ENCODE measurements at places on chromosomes 16 and 17.

GRCh38 chr16:16857603-16858283 is 478.8 kb downstream of the NPIPA7 start:
- DNase-seq = no peak

DNA sequence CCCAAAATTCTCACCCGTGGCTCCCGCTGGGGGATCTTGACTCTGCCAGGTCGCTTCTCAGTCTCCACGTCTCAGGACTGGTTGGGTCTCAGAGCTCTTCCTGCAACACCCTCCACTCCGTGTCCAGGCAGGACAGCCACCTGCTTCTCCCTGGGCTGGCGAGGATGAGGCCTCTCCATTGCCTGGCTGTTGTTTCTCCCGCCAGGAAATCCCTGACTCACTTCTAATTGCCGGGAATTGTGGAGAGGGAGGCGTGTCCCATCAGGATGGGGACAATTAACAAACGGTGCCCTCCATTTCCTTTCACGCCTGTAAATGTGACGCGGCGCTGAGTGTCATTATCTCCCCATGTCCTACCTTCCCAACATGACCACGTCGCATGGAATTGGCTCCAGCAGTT is 204.5 kb downstream of the RBFOX3 start:
- no peak for DNase-seq

DNA sequence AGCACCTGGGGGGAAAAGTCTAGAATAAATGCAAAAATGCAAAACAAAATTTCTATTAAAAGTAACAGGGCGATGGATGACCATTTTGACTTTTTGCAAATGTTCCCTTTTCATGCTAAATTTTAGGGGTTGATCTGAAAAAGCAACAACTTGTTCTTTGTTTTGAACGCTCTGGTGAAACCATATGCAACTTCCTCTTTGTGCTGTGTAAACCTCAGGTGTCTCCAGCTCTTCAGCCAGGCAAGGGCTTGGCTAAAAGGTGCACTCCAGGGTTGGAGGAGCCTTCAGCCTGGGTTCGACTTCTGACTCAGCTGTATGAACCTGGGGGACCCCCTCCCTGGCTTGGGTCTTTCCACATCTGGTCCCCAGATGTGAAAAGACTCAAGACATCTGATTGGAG is 9.5 kb downstream of the IRF8 start:
- DNase-seq = no peak

- DNase-seq = no peak
Measured at GRCh38 chr16:405548-406506, 4.1 kb downstream of the DECR2 start.

- DNase-seq = no peak
Measured at GRCh38 chr16:54051821-54052220, 234.8 kb downstream of the IRX3 start.

GRCh38 chr16:66025751-66026150 is 340.7 kb upstream of the CDH5 start:
- no peak for DNase-seq

DNA sequence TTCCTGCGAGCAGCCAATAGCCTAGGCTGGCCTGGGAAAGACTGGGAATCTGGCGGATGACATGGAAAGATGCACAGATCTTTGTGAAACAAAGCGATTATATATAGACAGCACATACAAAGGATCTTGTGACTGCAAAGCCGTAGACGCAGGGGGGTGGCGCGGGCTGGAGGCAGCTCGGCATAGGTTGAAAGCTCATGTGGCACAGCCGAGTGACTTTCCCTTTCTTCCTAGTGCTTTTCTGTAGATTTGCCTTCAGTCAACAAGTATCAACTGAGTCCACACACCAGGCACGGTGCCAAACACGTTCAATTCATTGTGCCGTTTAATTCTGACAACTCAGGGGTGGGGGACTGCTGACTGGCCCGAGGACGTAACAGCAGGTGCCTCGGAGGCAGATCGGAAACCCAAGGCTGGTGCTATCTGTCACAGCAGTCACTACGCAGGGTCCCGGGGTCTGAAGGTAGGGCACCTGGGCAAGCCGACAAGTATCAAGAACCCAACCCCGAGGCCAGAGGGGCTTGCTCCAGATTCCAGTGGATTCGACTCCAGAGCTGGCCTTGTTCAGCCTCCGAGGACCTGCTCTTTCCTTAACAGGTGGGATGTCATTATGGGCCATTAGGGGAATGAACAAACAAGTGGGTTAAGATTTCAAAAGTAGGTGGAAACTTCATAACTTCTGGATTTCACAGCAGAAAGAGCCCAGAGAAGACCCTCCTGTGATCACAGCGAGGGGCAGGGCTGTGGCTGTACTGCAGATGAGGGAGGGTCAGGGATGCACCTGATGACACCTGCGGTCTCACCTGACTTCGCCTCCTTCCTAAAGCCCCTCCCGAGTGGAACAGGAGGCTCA is 5.9 kb downstream of the PAM16 start:
- DNase-seq = no peak

GRCh38 chr17:40541060-40541872 is 24.0 kb downstream of the CCR7 start:
- no peak for DNase-seq

DNA sequence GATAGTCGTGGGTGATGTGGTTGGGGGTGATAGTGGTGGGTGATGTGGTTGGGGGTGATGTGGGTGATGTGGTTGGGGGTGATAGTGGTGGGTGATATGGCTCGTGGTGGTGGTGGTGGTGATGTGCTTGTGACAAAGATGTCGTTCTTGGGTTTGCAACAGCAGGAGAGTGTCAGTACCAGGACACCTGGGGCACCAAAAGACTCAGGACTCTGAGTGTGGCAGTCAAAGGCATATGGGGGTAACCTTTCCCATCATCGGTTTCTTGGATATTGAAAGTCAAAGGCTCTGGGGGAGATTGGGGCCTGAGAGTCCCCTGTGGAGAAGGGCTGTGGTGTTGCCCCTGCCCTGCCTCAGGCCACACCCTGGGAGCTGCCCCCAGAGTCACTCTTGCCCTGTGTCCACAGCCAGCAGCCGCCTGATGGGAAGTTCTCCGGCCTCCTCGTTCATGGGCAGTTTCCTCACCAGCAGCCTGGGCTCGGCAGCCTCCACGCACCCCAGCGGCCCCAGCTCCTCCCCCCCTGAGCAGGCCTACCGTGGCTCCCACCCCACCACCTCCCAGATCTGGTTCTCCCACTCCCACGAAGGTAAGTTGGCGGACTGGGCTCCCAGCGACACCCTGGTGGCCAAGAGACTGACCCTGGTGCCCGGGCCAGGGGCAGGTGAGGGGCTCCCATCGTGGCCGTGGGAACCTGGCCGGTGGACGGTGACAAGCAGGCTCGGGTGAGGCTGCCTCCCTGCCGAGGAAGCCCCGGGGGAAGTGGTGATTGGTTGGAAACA is 31.3 kb downstream of the BAHCC1 start:
- DNase-seq = no peak

DNA sequence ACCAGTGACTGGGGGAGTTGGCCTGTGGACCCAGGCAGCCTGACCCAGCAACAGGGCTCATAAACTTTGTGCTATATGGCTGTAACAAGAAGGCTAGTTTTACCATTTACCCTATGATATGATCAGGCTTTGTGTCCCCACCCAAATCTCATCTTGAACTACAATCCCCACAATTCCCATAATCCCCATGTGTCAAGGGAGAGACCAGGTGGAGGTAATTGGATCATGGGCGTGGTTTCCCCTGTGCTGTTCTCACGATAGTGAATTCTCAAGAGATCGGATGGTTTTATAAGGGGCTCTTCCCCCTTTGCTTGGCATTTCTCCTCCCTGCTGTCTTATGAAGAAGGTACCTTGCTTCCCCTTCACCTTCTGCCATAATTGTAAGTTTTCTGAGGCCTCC is 111.2 kb upstream of the NLRP1 start:
- DNase-seq = no peak

- DNase-seq = no peak
Measured at GRCh38 chr17:79808763-79809529, 12.1 kb upstream of the CBX8 start.

DNA sequence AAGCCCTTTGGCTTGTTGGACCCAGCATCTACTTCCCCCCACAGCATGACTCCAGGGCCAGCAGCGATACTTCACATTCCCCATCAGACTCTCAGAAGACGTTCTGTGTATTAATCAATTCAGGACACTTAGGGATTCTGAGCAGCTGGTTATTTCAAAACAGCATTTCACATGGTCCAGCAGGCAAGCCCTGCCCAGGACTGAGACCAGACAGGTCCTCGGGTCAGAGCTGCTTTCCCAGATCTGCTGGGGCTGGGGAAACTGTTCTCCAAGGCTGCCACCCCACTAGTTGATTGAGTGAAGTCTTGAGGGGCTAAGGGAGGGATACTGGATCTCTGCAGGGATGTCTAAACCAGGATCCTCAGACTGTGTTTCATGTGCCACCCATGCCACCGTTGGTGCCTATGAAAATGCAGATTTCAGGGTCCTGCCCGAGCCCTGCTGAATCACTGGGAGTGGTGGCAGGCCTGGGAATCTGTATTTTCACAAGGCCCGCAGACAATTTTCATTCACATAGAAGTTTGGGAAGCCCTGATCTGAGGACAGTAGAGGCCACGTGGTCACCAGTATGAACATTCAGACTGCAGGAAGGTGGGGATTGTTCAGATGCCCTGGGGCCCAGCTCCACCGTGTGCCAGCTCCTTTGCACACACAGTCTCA is 40.6 kb upstream of the CDH5 start:
- DNase-seq = no peak

GRCh38 chr16:11211061-11211976 is 44.7 kb downstream of the SOCS1 start:
- no peak for DNase-seq

DNA sequence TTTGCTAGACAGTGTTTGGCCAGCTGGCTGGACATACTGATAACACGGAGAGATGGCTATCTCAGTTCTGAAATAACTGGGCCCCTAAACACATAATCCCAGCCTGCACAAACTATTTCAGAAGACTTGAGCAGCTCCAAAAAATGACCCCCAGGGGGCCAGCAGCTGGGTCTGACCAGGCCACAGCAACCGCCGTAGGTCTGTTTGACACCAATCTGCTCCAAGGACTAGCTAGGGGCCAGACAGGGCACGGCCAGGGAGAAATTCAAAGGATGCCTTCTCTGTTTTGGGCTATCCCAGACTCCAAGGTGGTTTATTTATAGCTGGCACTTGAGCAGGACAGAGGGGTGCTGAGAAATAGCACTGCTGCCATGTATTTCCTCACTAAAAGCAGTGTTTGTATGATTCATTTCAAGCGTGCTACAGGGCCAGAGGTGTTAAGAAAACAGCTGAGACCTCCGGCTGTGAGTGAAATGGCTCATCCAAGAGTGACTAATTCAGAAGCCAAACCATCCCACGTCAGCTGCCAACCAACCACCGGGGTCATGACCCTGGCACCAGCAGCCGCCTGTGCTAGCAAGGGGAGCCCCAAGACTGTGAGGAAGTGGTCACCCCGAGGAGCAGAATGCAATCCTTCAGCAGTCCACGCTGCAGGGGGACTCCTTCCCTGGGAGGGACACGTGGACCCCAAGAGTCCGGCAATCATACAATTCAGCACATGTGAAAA is 5.7 kb downstream of the GGA2 start:
- DNase-seq = no peak

GRCh38 chr17:30939051-30939689 is 17.4 kb downstream of the ADAP2 start:
- DNase-seq = no peak

DNA sequence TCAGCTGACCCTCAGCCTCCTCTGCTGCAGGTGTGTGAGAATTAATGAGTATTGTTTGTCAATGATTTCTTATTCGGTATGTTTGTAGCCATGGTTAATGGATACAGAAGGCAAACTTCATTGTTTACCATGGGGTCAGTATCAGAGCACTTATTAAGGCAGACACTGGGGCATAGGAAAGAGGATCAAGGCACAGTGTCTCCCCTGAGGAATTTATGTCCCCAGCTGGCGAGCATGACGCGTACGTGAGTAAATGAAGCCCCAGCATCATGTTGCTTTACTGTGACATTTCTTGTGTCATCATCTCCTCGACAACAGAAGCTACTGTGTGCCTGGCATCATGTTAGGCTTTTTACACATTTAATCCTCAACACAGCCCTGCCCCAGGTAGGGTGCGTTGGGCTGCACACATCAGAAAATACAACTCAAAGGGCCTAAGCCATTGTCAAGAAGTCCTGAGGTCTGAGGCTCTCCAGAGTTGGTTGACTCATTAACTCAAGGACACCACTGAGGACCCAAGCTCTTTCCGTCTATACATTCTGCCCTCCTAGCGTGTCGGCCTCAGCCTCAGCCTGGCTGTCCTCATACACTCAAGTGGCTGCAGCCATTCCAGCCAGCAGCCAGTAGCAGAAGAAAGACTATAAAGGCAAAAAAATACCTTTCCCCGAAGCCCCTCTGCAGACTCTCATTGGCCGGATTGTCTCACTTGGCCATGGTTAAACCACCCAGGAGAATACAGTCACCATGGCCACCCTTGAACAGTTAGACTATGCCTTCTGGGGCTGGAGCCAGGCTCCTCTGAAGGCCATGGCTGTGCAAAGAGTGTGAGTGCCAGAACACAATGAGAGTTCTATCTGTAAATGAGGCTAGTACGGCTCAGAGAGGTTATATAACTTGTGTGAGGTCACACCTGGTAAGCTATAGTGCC is 13.9 kb upstream of the ZCCHC14 start:
- DNase-seq = no peak

DNA sequence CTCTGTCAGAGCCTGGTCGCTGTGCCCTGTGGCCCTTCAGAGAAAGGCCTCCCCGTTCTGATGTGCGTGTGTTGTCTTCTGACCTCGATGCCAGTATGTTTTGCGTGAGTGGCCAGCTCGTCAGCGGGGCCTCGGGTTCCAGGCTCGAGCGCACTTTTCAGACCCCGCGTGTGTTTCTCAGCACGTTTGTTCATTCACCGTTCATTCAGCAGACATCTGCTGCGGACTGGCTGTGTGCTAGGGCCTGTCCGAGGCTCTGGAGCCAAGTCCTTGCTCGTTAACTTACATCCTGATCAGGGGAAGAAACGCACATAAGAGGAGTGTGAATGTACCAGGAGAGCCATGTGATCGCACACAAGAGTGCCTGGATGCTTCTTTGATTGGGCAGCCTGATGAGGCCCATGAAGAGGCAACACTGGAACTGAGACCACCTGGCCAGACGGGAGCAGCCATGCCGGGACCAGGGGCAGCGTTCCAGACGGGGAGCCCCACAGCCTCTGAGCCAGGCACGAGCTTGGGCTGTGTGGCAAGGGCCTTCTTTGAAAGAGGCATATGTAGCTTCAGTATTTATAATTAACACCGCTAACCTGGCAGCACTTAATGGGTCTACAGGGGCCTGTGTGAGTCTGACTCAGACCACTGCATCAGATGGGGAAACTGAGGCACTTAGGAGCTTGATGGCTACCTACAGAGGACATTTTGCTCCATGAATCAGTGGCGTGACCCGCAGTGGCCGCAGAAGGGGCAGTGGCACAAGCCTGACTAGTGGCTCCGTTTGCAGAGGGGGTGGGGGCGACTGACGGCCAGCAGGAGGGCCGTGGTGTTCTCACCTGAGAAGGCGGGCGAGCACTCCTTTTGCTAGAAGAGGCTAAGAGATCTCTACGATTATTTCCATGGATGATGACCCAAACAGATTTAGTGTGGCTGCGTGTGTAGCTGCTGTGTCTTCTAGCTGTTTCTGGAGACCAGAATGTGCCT is 187.9 kb upstream of the CHMP6 start:
- no peak for DNase-seq

- DNase-seq = no peak
Measured at GRCh38 chr16:31251435-31251834, 8.3 kb upstream of the ITGAM start.
